ENCODE measurements at places on chromosomes 7 and 10. TPM values are rescaled to one million over a fixed set of nuclear protein-coding genes. Genes with fewer than 3 reads are reported as not detected.

The NUTM2D gene
- total RNA-seq, result 4.8 TPM

The IL2RA gene
- total RNA-seq, result 0.16 TPM

The DOCK1 gene
- 16.8 TPM for total RNA-seq

The PDSS1 gene
- 2.8 TPM for total RNA-seq

The CCDC3 gene
- total RNA-seq, result 14.9 TPM

The LIPM gene
- 0.83 TPM for total RNA-seq

The RBM20 gene
- total RNA-seq, result 59.9 TPM

The WEE2 gene
- total RNA-seq, result not detected

The CACNB2 gene
- 19.0 TPM for total RNA-seq

The SVOPL gene
- not detected for total RNA-seq

The CALD1 gene
- 119 TPM for total RNA-seq

The TAS2R5 gene
- not detected for total RNA-seq

DNA sequence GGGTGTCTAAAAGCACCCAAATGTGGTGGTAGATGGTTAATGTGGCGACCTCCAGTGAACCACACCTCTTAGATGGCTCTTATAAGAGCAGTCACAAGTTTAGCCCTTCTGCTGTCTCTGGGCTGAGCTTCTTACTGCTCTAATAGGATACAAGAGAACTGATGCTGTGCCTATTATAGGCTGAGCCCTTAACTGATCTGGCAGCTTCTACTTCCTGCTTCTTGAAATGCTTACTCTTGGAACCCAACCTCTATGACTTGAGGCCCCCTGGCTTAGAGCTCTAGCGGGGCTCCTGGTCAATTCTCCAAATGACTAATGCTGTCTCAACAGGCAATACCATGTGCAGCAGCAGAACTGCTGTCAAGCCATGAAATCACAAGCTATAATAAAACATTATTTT, 35.0 kb upstream of the LSM8 start:
- DNase-seq, result no peak
- no peak overlapping the region for H3K27ac ChIP-seq
- no peaks in the 10 kb centered on the region for H3K36me3 ChIP-seq
- H3K27me3 ChIP-seq, result no peaks in the 10 kb centered on the region
- H3K4me1 ChIP-seq, result no peaks in the 10 kb centered on the region

DNA sequence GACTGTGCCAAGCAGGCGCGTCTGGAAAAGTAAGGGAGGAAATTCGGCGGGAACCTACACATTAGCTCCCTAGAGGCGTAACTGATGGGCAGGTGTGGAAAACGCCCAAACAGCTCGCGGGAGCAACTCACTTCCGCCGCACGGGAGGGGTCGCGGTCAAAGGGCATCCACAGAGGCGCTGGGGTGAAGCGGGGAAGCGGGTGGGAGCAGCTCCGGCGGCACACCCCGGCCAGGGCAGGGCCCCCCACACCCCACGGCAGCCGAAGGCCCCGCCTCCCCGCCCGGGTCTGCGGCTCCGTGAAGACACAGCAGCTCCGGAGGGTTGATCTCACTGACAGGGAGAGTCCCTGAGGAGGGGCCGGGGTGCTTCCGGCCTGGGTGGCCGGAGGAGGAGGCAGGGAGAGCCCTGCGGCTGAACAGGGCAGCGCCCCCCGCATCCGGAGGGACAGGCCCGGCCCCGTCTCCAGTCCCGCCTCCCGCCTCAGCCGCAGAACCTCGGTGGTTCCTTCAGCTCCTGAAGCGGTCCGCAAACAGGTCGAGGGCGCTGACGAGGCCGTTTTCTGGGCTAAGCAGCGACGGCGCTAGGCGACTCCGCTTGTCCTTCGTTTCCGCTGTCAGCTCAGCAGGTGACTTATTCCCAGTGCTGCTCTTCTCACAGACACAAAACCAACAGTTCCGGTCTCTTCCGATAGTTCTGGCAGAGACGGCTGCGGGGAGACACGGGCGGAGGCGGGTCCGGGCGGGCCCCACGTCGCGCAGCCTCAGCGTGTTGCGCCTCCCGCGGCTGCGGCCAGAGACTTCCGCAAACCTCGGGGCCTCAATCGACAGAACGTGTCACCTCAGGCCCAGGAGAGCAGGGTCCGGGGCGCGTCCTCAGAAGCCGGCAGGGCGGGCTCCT, 276.1 kb downstream of the DNAJB6 start:
- no peaks in the 10 kb centered on the region for H3K27me3 ChIP-seq
- H3K36me3 ChIP-seq, result no peaks in the 10 kb centered on the region
- H3K27ac ChIP-seq, result no peak overlapping the region

GRCh38 chr10:69696073-69696731, 66.2 kb downstream of the FAM241B start:
- no peaks in the 10 kb centered on the region for H3K4me1 ChIP-seq
- no peaks in the 10 kb centered on the region for H3K27me3 ChIP-seq
- DNase-seq, result no peak

DNA sequence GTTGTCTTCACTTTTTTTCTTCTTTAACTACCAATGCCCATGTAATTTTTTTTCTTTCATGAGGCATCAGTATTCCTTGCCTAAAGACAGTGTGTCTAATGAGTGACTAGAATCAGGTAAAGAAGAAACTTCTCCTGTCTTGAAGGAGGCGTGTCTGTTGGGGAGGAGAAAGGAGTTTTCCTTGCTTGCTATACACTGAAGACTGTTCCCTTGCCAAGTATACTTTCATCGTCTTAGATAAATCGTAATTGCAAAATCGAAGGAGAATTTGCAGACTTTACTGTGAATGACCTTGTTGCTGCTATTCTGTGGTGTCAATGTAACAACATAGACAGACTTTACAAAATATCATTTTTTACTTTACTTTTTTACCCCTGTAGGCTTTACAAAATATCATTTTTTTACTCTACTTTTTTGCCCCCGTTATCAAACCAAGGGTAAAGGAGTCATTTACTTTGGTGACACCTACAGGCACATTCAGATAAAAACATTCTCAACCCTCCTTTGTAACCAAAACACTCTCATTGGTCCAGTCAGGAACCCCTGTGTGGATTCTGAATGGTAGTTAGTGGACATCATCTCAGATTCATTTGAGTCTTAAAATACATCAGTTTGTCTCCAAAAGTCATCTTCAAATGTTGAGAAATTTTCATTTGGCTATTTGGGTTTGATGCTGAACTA, 232.4 kb downstream of the AHR start:
- H3K36me3 ChIP-seq, result no peaks in the 10 kb centered on the region
- DNase-seq, result no peak
- H3K4me1 ChIP-seq, result no peaks in the 10 kb centered on the region
- H3K27me3 ChIP-seq, result no peaks in the 10 kb centered on the region
- no peak overlapping the region for H3K4me3 ChIP-seq
- no peak overlapping the region for H3K27ac ChIP-seq

- no peaks in the 10 kb centered on the region for H3K36me3 ChIP-seq
- no peaks in the 10 kb centered on the region for H3K27me3 ChIP-seq
Observed at GRCh38 chr7:100493476-100494264, 9.9 kb downstream of the NYAP1 start.

DNA sequence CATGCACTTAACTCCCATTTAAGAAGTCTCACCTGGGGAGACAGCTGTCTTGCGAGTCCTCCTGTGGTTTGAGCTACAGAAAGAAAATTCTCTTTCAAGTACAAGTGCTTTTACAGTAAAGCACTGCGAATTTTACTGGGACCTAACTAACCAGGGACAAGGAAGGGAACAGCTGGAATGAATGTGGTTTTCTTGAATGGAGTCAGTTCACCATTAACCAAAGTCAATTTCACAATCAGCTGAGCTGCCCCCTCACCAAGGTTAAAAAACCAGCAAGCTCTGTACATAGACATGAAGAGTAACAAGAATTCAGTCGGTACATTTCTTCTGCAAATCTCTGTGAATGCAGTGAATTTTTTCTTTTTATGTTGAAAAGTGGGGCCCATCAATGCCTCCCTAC, 56.3 kb downstream of the GFRA1 start:
- no peaks in the 10 kb centered on the region for H3K4me1 ChIP-seq
- no peaks in the 10 kb centered on the region for H3K36me3 ChIP-seq
- H3K27ac ChIP-seq, result no peak overlapping the region
- H3K4me3 ChIP-seq, result no peak overlapping the region

DNA sequence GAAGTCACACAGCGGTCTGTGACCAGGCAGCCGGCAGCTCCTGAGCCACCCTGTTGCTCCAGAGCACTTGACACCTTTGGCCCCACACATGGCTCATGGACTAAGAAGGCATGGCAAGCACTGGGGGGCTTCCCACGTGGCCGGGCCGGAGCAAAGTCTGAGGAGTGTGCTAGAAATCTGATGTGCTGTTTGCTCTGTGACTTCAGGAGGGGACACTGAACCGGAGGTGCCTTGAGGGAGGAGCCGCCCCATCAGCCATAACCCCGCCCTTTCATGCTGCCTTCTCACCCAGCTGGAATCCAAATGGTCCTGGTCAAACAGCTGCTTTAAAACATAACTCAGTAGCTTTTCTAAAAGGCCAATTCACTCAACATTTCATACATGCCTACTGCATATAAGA, 33.5 kb downstream of the PROSER2 start:
- H3K4me1 ChIP-seq, result no peaks in the 10 kb centered on the region
- H3K4me3 ChIP-seq, result no peak overlapping the region
- no peak for DNase-seq
- H3K36me3 ChIP-seq, result no peaks in the 10 kb centered on the region
- H3K27me3 ChIP-seq, result no peaks in the 10 kb centered on the region

- no peak overlapping the region for H3K27ac ChIP-seq
- DNase-seq, result no peak
- H3K27me3 ChIP-seq, result no peaks in the 10 kb centered on the region
- H3K36me3 ChIP-seq, result no peaks in the 10 kb centered on the region
Observed at GRCh38 chr7:65269150-65269856, 104.4 kb upstream of the ZNF92 start.

DNA sequence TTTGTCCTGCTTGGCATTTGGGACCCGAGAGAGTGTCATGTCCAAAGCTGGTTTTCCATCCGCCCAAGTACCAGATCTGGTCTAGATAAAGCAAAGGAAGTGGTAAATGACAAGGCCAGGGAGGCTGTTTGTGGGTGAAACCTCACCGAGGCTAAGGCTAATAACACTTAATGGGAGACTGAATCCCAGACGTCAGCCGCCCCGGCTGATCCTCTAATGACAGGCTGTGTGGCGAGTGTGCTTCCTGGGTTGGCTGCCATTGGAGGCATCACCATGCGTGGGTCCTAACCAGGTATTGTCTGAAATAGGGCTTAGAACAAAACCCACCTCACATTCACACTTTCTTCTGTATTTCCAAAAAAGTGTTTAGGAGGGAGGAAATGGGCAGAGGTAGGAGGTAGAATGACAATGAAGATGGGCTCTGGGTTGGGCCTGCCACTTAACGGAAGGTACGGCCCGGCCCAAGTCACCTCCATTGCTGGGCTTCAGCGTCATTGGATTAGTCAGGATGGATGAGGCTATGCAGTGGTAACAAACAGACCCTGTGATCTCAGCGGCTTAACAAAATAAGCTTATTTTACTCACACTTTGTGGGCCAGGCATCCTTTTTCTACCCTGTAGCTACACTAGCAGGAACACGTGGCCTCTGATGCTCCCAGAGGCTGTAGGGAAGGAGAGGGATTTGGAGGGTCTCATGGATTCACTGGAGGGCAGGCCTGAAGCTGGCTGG, 59.7 kb downstream of the PROSER2 start:
- DNase-seq, result no peak
- H3K4me3 ChIP-seq, result no peak overlapping the region
- H3K36me3 ChIP-seq, result no peaks in the 10 kb centered on the region
- peaks cover 8% of the 10 kb centered on the region for H3K4me1 ChIP-seq
- H3K27ac ChIP-seq, result no peak overlapping the region

DNA sequence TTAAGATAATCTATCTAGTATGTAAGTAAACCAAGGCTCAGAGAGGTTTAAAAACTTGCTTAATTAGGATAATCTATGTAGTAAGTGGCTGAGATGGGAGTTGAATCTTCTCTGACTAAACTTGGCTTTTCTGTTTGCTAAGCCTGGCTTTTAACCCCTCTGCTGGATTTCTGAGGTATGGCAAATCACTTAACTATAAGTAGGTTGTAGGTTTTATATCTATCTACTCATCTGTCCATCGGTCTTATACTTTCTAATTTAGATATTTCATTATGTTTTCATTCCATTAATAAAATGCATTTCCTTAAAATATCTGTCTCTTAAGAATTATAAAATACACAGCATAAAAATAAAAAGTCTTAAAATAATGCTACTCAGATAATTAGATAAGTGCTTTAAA, 59.4 kb downstream of the ST7 start:
- no peaks in the 10 kb centered on the region for H3K27me3 ChIP-seq
- H3K36me3 ChIP-seq, result no peaks in the 10 kb centered on the region
- H3K27ac ChIP-seq, result no peak overlapping the region
- DNase-seq, result no peak
- H3K4me1 ChIP-seq, result peaks cover 43% of the 10 kb centered on the region

DNA sequence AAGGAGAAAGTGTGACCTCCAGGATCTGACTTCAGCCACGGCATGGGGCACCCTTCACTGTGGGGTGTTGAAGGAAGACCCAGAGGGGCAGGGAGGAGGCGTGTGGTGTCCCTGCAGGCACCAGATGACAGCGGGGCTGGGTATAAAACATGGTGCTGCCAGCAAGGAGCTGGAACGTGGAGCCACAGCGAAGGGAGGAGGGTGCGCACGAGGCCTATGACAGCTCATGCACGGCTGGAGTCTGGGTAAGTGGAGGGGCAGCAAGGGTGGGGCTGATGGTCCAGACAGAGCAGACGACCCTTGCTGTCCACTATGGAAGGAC, 27.8 kb upstream of the FOXL3 start:
- H3K4me3 ChIP-seq, result no peak overlapping the region
- no peak overlapping the region for H3K27ac ChIP-seq
- DNase-seq, result no peak
- H3K36me3 ChIP-seq, result peaks cover 30% of the 10 kb centered on the region

DNA sequence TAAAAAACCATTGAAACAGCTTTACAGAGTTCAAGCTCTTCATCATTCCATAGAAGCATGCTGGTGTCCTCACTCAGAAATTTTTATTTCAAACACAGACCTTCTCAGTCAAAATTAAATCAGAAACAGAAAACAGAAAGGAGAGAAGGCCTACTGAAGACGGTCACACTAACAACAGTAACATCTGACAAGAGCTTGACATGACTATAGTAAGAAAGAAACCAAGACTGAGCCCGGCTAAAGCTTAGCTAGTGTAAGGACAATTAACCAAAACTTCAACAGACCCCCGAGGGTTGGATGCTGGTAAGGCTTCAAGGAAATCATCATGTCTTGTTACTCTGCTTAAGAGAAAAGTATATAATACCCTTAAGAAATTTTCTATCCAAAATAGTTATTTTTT, 38.6 kb downstream of the MTPN start:
- H3K4me1 ChIP-seq, result peaks cover 58% of the 10 kb centered on the region
- H3K4me3 ChIP-seq, result no peak overlapping the region

DNA sequence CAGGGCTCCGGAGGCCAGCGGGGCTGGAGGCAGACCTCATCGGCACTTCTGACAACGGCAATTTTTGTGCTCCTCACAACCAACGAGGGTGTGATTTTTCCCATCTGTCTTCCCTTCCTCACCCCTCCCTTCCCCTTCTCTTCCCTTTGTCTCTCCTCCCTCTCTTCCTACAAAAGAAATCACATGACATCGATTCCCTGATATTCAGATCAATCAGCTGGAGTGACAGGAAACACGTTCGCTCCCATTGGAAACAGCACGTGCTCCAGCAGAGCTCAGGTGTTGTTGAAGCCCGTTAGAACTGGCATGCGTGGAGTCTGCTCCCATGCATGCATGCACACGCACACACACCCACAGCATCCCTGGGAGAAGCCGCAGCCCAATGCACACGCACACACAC, 222.4 kb downstream of the PTPRN2 start:
- DNase-seq, result no peak
- H3K27ac ChIP-seq, result no peak overlapping the region
- H3K4me1 ChIP-seq, result no peaks in the 10 kb centered on the region
- no peak overlapping the region for H3K4me3 ChIP-seq
- no peaks in the 10 kb centered on the region for H3K36me3 ChIP-seq

GRCh38 chr10:80421707-80422536, 13.6 kb downstream of the PRXL2A start:
- no peak overlapping the region for H3K27ac ChIP-seq
- no peak overlapping the region for H3K4me3 ChIP-seq
- peaks cover 20% of the 10 kb centered on the region for H3K36me3 ChIP-seq
- no peaks in the 10 kb centered on the region for H3K4me1 ChIP-seq
- H3K27me3 ChIP-seq, result no peaks in the 10 kb centered on the region

All from right atrium auricular region (tissue), 2 donors.